Kidney capillary endothelial cell (primary cell): ENCODE measurements at places on chromosomes 12 and 14.

- DNase-seq = peak; percentile 54
Measured at GRCh38 chr14:53060046-53060445, 93.1 kb downstream of the DDHD1 start.

GRCh38 chr14:60357551-60358149, 108.6 kb downstream of the PPM1A start:
- no peak for DNase-seq

DNA sequence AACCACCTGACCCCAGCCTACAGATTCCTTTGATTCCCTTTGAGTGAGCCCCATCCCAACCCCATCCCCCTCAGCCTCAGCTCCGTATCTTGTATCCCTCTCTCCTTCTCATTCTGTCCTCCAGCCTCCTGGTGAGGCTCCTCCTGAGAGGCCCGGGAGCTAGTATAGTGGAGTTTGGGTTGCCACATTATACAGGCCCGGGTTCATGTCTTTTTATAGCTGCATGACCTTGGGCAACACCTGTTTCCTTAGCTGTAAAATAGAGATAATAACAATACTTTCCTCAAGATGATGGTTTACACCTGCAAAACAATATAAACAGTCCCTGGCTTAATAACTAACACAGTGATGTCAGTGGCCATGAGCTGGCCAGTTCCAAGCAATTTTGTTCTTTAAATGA, 89.8 kb downstream of the STAB2 start:
- DNase-seq = no peak

DNA sequence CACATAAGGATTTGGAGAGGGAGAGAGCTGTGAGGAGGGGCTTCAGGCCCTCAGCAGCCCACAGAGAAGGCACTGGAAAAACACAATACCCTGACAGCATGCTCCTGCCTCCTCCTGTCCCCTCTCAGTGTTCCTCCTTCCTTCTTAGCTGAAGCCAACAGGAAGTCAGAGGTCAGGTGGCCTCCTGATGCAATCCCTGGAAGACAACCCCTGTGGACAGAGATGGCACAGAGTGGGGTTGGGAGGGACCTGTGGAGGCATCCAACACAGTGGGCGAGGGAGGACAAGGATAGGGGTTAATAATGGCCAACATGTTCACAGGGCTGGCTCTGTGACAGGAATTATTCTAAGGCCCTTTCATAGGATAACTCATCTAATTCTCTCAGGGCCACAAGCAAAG, 15.4 kb upstream of the IFI27L2 start:
- DNase-seq = no peak

DNA sequence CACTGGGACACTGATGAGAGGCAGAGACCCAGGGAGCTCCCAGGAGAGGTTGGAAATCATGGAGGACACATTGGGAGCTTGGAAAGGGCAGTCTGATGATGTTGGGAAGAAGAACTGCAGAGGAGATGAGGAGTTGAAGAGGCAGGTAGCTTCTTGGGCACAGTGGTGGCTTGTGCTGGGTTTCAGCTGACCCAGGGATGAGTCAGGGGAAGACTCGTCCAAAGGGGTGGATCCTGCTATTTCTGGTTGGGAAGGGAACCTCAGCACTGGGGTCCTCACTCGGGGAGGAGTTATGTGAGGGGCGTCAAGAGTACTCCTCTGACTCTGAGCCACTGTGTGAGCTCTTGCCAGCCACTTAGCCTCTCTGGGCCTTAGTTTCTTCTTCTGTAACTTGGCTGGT, 11.5 kb downstream of the ADCY4 start:
- no peak for DNase-seq

DNA sequence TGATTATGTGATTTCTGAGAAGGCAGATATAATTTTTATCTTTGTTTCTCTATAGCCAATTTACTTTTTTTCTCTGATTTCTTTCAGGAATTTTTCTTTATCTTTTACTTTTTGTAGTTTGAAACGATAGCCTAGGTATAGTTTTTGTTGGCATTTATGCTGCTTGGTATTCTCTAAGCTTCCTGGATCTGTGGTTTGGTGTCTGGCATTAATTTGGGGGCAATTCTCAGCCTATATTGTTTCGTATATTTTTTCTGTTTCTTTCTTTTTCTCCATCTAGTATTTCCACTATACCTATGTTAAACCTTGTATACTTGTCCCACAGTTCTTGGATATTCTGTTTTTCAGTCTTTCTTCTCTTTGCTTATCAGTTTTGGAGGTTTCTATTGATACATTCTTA, 45.0 kb downstream of the CRADD start:
- DNase-seq = no peak

DNA sequence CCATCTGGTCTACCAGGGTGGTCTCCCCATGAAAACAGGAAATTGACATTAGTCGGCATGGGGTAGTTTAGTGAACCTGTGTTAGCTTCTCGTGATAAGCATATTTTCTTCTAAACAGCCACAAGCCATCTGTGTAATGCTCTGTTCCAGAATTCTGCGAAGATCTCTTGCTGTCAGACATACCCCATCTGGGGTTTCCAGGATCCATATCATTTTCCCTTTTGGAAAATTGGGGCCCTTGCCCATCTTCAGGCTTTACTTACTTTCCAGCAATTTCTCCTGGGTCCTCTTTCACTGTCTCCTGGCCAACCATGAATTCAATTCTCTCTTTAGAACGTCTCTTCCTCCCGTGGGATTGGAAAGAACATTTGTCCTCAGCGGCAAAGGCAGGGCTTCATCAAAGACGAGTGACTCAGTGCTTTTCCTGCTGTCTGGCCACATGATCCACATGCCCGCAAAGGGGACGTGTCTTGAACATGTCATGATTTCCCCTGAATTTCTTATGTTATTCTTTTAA, 21.4 kb upstream of the NCOR2 start:
- peak; percentile 91 for DNase-seq

DNA sequence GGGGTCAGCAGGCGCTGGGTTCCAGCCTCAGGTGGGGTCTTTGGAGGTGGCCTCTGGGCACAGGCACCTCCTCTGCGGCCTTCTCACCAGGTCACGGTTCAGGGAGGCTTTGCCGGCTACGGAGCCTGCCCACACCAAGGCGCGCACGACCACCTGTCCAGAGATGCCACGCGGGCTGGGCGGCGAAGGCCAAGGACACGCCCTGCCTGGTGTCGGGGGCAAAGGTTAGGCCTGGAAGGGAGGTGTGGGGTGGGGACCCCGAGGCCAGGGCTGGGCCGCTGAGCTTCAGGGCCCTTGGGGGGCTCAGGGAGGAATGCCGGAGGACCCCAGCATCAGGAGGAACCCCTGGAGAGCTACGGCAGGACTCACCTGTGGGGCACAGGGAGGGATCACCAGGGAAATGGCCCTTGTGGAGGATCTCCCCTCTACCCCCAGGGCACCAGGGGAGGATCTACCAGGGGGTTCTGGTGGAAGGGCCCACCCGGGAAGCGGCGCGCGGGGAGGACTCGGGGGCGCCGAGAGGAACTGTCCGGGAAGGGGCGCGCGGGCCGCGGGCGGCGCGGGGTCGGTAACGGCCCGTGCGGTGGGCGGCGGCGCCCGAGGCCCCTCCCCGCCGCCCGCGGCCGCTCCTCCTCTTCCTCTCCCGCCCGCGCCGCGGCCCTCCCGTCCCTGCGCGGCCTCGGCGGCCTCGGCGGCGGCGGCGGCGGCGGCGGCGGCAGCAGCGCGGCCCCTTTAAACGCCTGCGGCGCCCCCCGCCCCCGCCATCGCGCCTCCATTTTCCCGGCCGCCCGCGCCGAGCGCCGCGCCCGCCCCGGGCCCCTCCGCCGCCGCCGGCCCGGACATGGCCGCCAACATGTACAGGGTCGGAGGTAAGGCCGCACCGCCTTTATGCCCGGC, at the start of gene MTA1:
Gene MTA1 (plus strand): TSS at position 633 of the 897 bp plus-strand sequence. CDS start 209 bp downstream, at position 842.
- no peak for DNase-seq

DNA sequence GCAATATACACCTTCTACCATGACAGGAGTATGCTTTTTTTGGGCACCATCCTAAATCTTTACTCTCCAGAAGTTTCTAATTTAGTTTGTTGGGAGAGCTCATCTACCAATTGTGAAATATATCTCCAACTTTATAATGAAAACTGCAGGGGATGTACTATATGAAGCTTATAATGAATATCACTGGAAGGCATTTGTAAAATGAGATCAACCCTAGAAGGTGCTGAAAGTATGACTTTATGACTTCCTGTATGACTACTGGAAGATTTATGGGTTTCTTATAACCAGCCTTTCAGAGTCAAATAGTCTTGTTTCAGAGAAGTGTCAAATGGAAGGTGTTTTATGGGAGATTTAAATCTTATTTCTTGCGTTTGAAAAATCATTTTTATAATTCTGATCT, 122.9 kb downstream of the MYRFL start:
- DNase-seq = no peak

DNA sequence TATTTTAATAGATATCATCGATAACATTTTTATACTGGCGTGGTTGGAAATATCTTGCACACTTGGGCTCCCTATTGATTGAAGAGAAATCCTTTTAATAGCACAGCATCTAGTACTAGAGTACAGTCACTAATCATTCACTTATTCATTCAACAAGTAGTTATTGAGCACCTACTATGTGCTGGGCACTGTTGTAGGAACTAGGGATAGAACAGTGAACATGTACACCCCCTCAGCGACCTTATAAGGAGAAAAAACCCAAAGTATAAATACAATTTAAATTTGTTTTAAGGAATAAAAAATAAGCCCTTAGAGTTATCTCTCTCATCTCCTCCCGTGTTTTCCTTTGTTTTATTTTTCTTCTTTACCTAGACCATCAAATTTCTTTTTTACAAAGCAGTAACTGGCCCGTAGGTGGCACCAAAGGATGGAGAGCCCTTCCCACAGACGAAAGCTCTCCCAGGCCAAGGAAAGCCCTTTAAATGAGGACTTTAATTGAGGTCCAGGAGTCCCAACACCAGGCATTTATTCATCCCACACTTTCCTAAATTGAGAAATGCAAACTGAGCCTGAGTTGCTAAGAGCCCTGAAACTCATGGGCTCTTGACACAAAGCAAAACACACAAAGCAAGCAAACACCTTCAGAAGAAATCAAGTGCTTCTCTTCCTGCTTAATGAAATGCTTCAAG, 29.0 kb downstream of the PEBP1 start:
- peak; percentile 17 for DNase-seq

GRCh38 chr12:103929784-103930033, 501 bp upstream of the HSP90B1 start:
- no peak for DNase-seq

GRCh38 chr12:123070267-123071081, 80.4 kb downstream of the PITPNM2 start:
- no peak for DNase-seq

DNA sequence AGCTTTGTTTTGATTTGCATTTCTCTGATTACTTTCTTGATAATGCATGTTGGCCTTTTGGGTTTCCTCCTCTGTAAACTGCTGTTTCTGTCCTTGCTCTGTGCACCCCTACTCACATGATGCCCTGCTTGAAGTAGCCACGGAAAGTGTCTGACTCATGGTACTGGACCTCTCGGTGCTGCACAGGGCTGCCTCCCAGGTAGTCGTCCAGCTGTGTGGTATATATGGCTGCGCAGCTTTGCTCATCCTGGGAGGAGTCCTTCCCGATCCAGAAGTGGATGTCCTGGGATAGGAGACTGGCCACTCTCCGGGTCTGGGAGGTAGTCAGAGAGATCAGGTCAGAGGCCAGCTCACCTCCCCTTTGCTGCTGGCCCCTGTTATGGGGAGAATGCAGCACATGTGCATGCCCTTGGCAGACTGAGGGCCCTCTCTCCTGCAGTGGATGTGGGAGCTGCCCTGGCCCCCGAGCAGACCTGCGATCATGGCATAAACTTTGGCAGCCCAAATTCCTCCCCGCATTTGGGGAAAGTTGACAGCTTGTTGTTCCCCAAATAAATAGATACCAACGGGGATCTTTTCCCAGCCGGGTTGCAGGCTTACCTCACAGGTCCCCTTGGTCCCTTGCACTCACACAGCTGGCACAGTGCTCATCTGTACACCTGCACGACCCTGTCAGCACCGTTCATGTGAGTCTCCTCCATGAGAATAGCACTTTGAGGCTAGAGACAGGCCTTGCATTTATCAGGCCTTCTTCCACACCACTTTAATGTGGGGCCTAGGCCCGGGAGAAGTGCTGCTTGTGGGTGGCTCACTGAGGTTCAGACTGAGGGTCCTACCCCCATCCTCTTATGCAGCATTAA, 5.2 kb downstream of the AVIL start:
- DNase-seq = no peak

DNA sequence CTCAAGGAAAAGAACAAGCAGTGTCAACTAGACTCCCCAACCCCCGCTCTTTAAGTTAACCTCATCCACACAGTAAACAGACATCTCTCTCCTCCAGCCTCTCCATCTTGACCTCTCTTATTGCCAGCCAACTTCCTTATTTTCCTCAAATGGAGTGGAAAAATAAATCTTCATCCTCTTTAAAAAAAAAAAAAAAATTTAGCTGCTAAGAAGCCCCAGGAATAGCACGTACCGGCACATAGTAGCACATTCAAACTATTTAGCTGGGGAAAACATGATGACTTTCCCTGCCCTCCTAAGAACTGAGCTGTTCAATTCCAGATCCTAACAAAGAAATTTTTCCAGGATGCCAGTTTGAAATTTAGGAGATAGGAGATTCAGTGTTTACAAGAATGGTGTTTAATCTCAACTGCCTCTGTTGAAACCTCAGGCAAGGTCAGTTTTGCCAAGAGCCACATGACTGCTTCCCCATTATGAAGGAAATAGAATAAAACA, 90.8 kb downstream of the EPS8 start:
- DNase-seq = no peak

DNA sequence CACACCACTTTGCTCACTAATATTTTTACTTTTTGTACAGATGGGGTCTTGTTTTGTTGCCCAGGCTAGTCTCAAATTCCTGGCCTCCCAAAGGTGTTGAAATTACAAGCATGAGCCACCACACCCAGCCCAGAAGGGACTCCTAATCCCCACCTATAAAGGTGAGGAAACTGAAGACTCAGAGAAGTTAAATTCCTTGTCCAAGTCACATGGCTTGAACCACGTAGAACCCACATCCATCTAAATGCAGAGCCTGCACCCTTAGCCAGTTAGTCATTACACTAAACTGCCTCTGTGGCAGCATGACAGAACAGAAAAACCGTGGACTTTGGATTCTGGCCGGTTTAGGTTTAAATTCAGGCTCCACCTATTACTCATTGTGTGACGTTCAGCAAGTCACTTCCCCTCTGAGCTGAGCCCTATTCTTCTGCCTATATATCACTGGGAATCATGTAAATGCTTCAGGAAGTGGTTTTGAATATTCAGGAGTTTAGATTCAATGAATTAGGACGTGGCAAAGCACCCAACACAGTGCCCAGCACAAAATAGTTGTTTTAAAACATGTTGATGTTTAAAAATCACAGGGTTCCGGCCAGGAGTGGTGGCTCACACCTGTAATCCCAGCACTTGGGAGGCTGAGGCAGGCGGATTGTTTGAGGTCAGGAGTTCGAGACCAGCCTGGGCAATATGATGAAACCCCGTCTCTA, 3.0 kb upstream of the CORO1C start:
- DNase-seq = peak; percentile 93

GRCh38 chr12:114275086-114275485, 130.9 kb downstream of the TBX5 start:
- DNase-seq = no peak

- DNase-seq = no peak
Measured at GRCh38 chr12:17478908-17479673, 610.9 kb downstream of the RERGL start.

GRCh38 chr12:7864601-7865150, 8.0 kb downstream of the SLC2A14 start:
- DNase-seq = no peak

- no peak for DNase-seq
Measured at GRCh38 chr14:60647837-60648248, 1.4 kb downstream of the SIX1 start.
